ENCODE measurements at places on chromosomes 13 and 19.

GRCh38 chr19:36169084-36169760 lies 17.0 kb upstream of the COX7A1 start:
- no peak for DNase-seq

DNA sequence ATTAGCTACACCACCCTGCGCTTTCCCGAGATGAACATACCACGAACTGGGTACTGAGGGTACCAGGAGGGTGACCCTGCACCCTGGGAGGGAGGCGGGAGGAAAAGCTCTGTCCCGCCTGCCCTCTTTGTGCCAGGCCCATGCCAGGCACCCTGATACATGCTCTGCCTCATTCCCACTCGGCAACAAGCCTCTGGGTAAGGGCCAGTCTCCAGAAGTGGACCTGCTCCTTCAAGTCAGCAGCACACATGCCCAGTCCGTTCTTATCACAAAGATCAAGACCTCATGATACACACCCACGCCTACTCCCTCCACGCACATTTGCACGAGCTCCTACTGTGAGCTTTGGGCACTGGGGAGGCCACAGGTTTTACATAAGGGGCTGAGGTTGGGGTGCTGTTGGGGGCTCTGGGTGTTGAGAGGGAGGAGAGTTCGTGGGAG lies 2.0 kb upstream of the FFAR1 start:
- DNase-seq: peak; percentile 34

GRCh38 chr13:25690582-25690981 lies 318.8 kb downstream of the ATP8A2 start:
- no peak for DNase-seq

- DNase-seq: no peak
These were observed 38.2 kb downstream of the MTMR6 start for GRCh38 chr13:25249001-25249543.

- DNase-seq: no peak
These were observed 911.7 kb upstream of the SLITRK6 start for GRCh38 chr13:86710896-86711295.

DNA sequence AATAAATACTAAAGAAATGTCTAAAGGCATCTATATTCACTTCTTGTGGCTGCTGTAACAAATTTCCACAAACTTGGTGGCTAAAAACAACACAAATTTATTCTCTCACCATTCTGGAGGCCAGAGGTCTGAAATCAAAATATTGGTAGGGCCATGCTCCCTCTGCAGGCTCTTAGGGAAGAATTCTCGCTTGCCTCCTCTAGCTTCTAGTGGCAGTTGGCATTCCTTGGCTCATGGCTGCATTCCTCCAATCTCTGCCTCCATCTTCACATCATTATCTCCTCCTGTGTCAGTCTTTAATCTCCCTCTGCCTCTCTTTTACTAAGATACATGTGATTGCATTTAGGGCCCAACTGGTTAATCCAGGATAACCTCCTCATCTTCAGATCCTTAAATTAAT lies 54.1 kb upstream of the RFXAP start:
- DNase-seq: no peak

DNA sequence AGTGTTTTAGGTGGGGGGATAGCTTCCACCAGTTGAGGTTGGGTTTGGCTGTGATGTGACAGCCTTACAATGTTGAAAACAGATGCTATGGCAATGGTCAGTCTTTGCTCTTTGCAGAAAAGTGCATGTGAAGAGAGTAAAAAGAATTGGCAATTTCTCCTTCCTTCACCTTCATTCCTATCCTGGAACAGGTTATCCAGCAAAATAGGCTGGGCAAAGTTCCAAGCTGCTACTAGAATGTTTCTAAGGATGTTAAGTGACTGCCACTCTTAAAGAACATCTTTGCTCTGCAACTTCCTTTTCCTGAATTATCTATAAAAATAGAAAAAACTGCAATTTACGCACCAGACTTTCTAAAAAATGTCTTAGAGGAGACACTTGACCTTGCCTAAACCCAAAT lies 50.1 kb upstream of the MYCBP2 start:
- DNase-seq: no peak

DNA sequence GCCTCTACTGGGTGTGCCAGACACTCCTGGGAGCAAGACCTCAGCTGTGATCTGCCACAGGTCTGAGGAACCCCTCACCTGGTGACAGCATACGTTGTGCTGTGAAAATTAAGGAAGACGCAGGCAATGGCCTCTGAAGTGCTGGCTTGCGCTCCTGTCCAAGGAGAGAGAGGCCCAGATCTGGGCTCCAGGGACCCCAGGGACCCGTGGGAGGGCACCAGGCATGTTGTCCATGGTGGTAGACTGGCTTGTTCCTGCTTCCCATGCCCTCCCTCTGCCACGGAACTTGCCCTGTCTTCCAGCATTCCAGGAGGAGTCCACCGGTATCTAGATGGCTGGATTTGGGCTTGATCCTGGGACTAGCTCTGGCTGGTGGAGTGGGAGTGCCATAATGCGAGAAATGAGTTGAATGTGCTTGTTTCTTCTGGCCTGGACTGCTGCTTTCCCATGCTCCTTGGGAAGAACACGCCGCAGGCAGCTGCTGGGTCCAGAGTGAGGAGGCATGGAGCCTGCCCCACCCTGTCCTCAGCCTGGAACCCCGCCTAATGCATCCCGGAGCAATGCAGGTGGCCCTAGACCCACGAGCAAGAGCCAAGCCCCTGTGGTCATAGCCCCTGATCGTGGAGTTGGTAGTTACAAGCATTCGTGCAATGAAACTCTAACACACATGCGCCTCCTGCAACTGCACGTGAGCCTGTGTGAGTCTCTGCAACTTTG lies 190.2 kb downstream of the TEX29 start:
- peak; percentile 34 for DNase-seq

DNA sequence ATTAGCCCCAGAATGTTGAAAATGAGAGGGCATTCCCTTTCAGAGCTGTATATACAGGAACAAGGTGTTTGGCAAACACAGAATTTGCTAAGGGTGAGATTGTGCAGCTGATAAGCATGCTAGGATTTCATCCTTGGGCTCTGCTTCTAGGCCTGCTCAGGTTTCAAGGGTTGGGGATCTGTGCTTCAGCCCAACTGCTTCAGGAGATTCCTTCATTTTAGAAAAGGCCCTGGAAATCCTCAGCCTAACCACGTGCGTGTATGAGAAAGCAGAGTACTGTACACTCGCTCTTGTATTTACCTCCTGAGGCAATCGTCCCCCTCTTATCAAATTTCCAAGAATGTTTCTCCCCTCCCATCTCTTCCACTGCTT lies 291.6 kb upstream of the ARGLU1 start:
- no peak for DNase-seq

Measured in sciatic nerve (tissue), 2 donors.